Mammary epithelial cell (primary cell): ENCODE measurements at places on chromosomes 1 and 21. TPM values are rescaled to one million over a fixed set of nuclear protein-coding genes. Genes with fewer than 3 reads are reported as not detected.

SPRR2F gene
- total RNA-seq = not detected

GRCh38 chr1:56908619-56909221 is 54.1 kb downstream of the C8A start:
- DNase-seq = no peak

IL19 gene
- not detected for total RNA-seq

DDX59 gene
- total RNA-seq = 20.0 and 28.0 TPM in 2 replicates

ITPKB gene
- total RNA-seq = 6.0 TPM

DNA sequence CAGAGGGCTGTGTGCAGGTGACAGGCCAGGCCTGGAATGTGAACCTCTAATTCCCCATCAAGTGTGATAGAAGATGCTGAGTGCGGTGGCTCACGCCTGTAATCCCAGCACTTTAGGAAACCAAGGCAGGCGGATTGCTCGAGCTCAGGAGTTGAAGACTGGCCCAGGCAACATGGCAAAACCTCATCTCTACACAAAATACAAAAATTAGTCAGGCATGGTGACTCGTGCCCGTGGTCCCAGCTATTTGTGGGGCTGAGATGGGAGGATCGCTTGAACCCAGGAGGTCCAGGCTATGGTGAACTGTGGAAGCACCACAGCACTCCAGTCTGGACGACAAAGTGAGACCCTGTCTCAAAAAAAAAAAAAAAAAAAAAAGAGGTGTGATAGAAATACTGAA is 40.1 kb upstream of the PUM1 start:
- DNase-seq = peak; percentile 19

TDRD5 gene
- not detected in 2 replicates for total RNA-seq

UBE2U gene
- total RNA-seq = not detected in 2 replicates

PATJ gene
- total RNA-seq = 73.4 and 75.3 TPM in 2 replicates

DNA sequence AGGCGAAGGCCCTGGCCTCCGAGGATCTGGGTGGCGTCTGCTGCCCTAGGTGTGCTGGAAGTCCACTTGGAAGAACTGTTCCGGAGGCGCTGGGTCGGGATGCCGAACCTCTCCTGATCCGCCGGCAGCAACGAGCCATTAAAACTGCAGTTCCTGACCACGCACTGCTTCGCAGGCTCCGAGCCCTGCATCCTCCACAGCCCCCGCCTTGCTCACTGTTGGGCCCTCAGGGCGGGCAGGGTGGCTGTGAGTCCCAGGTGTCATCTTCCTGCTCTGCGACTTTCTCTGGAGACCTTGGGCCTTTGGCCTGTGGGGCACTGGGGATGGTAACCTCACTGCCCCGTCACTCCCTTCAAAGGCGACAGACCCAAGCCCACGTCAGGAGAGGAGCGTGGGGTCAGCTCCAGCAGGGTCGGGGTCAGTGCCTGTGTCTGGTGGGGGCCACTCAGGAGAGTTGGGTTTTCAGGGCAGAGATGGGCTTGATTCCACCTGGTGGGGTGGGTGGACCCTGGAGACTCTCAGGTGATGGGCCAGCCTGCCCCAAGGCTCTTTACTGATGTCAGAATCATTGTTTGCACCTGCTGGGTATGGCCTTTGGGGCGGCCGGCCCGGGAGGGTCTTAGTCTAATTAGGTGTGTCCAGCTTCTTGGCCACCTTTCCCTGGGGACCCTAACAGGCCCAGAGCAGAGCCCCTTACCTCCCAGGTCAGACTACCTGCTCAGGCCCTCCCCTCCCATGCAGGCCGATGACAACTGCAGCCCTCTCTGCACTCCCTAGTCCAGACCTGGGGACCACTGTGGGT is 3.1 kb downstream of the PRXL2B start:
- DNase-seq = no peak

DNA sequence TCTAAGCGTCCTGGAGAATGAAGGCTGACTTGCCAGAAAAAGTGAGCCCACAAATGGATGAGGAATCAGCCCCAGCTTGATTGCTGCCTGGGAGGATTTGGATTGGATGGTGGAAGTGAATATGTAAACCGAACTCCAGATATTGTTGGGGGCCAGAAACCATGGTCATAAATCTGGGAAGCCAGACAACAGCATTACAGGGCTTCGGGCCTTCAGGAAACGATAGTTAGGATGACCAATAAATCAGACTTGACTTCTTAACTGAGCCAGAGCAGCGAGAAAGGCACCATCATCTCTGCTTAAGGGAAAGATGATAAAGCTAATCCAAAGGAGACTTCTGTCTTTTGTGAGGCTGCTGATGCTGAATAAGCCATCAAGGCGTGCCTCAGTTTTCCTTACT is 26.6 kb downstream of the FAM78B start:
- no peak for DNase-seq

CRP gene
- not detected in 2 replicates for total RNA-seq

DNA sequence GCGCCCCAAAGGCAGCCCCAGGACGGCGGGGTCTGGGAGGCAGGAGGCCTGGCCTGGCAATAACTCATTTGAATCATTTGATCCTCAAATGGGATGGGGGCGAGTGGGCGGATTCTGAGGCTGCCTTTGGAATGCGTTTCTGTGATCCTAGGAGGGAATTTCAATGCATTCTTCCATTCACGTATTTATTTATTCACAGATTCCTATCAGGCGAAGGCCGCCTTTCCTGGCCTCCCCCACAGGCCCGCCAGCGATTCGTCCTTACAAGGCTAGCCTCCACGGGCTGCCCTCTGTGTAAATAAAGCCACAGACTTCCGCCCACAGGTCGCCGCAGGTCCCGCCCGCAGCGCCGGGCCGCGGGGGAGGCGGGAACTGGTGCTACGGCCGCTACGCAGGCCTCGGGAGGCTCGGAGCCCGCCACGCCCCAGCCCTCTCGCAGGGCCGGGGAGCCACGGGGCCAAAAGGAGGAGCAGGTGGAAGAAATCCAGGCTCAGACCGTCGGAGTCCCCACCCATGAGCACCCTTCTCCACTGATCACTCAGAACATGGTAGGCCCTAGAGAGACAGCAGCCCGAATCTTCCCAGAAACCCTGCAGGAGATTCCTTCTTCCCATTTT is 31.3 kb upstream of the JUN start:
- DNase-seq = peak; percentile 85

GRCh38 chr1:147717051-147717705 is 43.2 kb downstream of the GJA5 start:
- peak; percentile 91 for DNase-seq

KCNJ9 gene
- total RNA-seq = not detected

DNA sequence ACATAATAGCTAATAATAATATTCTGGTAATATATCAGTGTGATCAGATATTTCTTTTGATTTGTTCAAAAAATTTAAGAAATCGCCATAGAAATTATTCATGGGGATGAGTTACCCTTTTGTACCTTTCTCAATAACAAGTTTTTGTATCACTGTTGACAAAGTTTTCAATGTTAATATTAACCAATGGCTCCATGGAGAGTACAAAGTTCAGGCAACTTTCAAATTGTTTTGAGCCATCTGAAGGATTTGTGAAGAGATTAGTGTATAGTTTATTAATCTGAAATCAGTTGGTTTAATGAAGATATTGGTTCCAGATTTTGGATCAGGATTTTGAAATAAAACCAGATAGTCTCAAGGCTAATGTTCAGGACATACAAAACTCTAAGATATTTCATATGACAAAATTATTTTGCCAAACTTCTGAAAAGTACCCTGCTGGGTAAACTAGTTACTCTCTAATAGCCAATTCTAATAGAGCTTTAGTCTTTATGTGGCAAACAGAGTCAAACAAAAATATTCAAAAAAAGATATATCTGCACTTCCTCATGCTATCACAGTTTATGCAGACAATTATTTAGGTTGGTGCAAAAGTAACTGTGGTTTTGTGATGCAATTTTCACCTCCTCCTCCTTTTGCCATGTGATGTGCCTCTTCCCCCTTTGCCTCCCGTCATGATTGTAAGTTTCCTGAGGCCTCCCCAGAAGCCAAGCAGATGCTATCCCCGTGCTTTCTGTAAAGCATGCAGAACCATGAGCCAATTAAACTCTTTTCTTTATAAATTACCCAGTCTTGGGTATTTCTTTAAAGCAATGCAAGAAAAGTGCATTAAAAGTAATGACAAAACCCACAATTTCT is 1105.0 kb downstream of the PLA2G4A start:
- no peak for DNase-seq
